ENCODE measurements at places on chromosomes 16 and 17. TPM values are rescaled to one million over a fixed set of nuclear protein-coding genes. Genes with fewer than 3 reads are reported as not detected.

DNA sequence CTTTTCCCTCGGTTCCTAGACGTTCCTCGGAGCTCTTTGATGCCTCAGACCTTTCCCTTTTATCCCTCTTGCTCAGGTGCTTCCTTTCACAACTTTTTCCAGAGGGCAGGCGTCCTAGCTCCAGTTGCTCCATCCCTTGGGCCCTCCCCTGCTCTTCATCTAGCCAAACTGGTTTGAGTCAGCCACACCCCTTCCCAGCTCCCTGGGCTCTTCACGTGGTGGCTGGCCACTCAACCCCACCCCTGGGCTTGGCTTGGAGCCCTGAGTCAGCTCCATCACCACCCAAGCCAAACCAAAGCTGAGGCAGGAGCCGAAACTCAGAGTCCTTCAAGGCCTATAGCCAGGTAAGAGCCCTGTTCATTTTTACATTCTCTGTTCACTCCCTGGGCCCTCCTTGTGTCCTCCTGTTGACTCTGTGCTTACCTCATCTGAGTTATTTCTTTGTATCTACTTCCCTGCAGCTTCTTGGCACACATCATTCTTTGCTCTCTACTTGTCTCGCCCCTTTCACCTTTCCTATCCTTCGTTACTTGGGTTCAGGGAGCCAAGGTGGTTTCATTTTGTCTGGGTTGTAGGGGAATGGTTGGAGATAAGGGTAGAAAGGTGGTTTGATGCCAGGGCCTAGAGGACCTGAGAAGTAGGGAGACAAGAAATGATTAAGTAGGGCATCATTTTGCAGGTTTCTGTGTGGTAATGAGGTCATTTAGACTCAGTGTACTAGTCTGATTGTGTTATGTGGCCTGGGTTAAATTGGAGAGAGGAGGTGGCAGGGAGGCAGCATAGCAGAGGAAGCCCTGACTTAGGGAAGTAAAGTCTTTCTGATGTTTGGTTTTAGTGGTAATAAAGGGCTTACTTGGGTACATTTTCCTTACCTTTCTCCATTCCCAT, 7.6 kb upstream of the PHKG2 start:
- DNase-seq = peak; percentile 69
- H3K4me3 ChIP-seq = no peak overlapping the region
- H3K4me1 ChIP-seq = peaks cover 21% of the 10 kb centered on the region
- peaks cover 57% of the 10 kb centered on the region for H3K36me3 ChIP-seq
- no peaks in the 10 kb centered on the region for H3K27me3 ChIP-seq

DNA sequence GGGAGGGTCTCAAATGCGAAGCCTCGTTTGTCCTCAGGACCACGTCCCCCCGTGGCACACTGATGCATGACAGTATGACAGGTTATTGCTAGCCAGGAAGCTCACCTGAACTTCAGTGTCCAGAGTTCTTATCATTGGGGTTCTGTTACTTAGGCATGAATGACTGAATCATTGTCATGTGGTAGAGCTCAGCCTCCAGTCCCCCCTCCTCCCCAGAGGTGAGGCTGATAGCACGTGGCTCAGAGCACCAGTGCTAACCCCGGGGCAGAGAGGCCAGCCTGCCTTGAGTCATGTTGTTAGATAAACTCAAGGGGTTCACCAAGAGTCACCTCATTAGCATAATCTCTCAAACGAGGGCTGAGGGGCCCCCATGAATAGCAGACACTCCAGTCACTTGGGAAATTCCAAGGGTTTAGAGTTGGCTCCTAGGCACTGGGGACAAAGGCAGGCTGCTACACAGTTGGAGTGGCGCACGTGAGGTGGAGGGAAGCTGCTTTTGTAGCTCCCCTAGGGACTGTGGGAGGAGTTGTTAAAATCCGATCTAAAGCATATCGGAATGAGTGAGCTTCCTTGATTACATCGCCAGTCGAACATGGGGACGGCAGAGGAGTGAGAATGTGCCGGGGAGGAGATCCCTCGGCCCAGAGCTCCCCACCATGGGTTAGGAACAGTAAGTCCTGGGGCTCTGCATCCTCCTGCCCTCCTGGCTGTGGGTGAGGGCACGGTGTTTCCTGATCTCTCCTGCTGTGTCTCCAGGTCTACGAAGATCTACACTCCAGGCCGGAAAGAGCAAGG, 18.2 kb downstream of the DHX38 start:
- no peaks in the 10 kb centered on the region for H3K4me1 ChIP-seq
- H3K36me3 ChIP-seq = peaks cover 29% of the 10 kb centered on the region
- no peaks in the 10 kb centered on the region for H3K27me3 ChIP-seq
- DNase-seq = no peak

- no peaks in the 10 kb centered on the region for H3K36me3 ChIP-seq
- H3K27ac ChIP-seq = no peak overlapping the region
- no peak overlapping the region for H3K4me3 ChIP-seq
- H3K27me3 ChIP-seq = peaks cover 4% of the 10 kb centered on the region
- DNase-seq = no peak
- no peaks in the 10 kb centered on the region for H3K4me1 ChIP-seq
These were observed 187.6 kb downstream of the RGS9 start for GRCh38 chr17:65324611-65325342.

Gene PPP1R27
- 0.65 TPM for total RNA-seq

Gene IQCK
- total RNA-seq = 7.9 TPM

Gene TBC1D16
- total RNA-seq = 45.1 TPM

DNA sequence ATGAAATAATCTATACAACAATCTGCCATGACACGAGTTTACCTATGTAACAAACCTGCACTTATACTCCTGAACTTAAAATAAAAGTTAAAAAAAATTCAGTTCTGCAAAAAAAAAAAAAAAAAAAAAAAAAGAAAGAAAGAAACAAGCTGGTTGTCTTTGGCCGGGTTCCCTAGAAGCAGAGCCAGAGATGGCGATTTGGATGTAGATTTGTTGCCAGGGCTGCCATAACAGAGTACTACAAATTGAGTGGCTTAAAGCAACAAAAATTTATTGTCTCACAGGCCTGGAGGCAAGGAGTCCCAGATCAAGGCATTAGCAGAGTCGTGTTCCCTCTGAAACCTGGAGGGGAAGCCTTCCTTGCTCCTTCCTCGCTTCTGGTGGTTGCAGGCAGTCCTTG, 20.4 kb downstream of the SYT17 start:
- no peaks in the 10 kb centered on the region for H3K27me3 ChIP-seq
- H3K4me1 ChIP-seq = peaks cover 4% of the 10 kb centered on the region
- no peak for DNase-seq

Gene KRT24
- not detected for total RNA-seq

DNA sequence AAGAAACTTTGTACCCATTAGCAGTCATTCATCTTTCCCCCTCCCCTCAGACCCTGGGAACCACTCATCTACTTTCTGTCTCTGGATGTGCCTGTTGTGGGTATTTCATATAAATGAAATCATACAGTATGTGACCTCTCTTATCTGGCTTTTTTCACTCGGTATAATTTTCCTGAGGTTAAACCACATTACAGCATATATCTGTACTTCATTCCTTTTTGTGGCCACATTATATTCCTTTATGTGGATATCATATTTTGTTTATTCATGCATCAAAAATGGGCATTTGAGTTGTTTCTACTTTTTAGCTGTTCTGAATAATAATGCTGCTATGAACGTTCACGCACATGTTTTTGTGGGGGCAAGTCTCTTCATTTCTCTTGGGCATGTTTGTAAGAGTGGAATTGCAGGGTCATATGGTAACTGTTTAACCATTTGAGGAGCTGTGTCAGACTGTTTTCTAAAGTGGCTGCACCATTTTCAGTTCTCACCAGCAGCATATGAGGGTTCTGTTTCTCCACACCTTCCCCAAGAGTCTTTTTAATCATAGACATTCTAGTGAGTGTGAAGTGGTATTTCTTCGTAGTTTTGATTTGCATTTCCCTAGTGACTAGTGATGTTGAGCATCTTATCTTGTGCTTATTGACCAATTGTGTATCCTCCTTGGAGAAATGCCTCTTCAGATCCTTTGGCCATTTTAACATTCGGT, 3.8 kb downstream of the SNX29 start:
- no peak for DNase-seq
- no peak overlapping the region for H3K4me3 ChIP-seq
- no peaks in the 10 kb centered on the region for H3K27me3 ChIP-seq
- peaks cover 14% of the 10 kb centered on the region for H3K4me1 ChIP-seq
- H3K36me3 ChIP-seq = no peaks in the 10 kb centered on the region

DNA sequence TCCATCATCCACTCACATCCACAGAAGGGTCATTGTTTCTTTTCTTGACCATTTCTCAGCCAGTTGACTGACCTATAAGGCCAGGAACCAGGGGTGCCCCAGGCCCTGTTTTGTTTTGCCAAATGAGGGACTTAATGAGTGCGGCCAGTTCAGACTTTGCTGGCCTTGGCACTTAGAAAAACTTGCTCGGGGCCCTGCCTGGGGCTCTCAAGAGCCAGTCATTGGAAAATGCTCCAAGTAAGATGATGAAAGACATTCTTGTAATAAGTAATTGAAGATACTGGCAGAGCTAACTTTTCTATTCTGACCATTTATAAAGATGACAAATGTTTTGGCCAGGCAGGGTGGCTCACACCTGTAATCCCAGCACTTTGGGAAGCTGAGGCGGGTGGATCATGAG, 29.0 kb upstream of the CLEC18B start:
- no peaks in the 10 kb centered on the region for H3K27me3 ChIP-seq
- H3K4me1 ChIP-seq = peaks cover 33% of the 10 kb centered on the region
- peaks cover 12% of the 10 kb centered on the region for H3K36me3 ChIP-seq
- peak overlapping the region; percentile 45 for H3K27ac ChIP-seq

- peak; percentile 27 for DNase-seq
- H3K27me3 ChIP-seq = no peaks in the 10 kb centered on the region
- H3K4me3 ChIP-seq = no peak overlapping the region
- peaks cover 37% of the 10 kb centered on the region for H3K4me1 ChIP-seq
These were observed 5.7 kb downstream of the BECN1 start for GRCh38 chr17:42818379-42818778.

Data from astrocyte (in vitro differentiated cells and primary cell).